ENCODE measurements at places on chromosomes 5 and 9. TPM values are rescaled to one million over a fixed set of nuclear protein-coding genes. Genes with fewer than 3 reads are reported as not detected.

DNA sequence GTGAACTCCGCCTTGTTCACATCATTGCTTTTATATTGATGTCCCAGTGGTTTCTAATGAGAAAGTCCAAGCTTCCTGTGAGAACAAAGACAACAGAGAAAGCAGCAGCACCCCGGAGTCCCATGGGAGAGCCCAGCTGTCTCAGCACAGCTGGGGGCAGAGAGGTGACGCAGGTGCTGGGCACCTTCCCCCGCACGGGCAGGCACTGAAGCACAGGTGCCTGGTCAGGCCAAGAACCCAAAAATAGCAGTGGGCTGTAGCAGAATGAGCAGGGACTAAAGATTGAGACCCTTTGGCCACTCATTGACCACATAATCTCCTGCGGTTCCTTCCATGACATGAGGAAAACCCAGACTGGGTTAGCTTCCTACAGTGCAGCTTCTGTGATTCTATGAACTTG lies 18.8 kb downstream of the SRD5A1 start:
- DNase-seq, result no peak

DNA sequence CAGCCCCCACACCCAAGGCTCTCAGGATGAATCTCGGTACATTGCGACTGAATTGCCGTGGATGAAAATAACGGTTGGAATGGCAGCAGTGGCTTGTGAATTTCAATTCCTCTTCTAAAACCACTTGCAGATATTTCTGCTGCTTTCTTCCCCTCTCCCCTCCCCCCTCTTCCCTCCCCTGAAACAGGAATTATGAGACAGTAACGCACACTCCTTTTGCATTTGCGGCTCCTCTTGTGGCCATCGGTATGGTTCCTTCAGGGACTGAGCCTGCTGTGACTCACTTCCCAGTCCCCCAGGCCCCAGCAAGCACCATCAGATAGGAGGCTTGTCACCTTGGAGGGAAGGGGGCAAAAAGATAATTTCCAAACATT lies 9.7 kb downstream of the DCANP1 start:
- no peak for DNase-seq

RASGRF2 gene
- total RNA-seq, result 0.61 TPM

TRIM23 gene
- 7.2 TPM for total RNA-seq

DNA sequence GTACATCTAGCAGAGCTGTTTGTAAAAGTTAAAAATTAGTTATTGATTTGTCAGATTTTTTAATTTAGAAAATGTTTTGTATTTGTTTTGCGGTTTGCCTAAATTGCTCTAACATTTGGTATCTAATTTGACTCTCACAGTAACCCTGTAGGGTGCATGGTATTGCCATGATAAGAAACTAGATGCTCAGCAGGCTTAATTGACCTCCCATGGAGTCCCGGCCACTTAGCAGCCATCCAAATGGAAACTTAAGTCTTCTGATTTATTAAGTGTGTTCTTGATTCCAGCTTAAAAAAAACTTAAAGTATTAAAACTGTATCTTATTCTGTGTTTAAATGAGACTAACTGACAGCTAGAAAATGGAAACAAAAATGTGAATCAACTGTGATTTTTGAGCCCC lies 54.5 kb downstream of the CAST start:
- DNase-seq, result no peak

- no peak for DNase-seq
These were observed 5.7 kb downstream of the SPARC start for GRCh38 chr5:151680944-151681427.

DNA sequence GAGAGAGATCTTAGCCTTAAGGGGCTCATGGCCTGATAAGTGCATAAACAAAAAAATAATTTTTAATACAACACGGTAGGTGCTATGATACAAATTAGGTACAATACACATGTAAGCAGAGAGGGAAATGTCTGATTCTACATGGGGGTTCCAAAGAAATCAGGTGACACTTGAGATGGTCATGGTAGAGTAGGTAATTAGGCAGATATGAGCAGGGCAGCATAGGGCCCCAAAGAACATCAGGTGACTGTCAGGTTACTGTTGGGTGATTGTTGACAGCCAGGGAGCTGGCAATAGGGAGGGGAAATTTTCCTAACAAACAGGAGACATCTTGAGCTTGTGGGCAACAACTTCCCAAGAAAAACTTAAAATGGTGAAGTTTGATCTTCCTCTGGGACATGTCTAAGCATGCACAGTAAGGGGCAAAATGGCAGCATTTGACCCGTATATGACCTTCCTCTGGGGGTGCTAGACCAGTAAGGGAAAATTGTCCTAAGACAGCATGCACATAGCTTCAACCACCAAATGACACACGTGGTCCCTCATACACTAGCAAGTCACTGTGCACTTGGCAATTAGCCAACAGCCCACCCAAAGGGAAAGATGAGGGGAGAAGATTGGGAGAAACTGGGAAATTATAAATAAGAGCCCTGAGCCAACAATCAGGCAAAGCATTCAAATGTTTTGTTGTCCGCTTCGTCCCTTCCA lies 37.3 kb upstream of the TENT4A start:
- DNase-seq, result no peak

GRCh38 chr9:80498001-80498555 lies 926.3 kb downstream of the TLE4 start:
- DNase-seq, result no peak

PCDHGA7 gene
- 3.1 TPM for total RNA-seq

Data from esophagus squamous epithelium (tissue), 5 donors.